ENCODE measurements at places on chromosomes 5 and 9.

DNA sequence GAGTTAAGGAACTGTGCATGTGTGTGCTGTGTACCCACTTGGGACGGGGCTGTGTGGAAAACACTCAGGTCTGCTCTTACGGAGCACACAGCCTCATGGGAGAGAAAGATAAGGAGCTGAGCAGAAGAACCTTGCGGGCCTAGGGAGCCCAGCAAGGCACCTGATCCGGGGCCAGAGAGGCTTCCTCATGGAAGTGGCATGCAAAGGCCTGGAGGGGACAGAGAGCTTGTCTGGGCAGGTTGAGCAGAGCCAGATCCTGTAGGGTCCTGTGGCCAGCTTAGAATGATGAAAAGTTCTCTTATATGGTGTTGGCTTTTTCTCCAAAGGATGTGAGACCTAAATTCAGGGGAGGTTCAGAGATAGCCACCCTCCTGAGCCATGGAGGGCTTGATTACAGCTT, 45.2 kb downstream of the NEK6 start:
- DNase-seq, result no peak

DNA sequence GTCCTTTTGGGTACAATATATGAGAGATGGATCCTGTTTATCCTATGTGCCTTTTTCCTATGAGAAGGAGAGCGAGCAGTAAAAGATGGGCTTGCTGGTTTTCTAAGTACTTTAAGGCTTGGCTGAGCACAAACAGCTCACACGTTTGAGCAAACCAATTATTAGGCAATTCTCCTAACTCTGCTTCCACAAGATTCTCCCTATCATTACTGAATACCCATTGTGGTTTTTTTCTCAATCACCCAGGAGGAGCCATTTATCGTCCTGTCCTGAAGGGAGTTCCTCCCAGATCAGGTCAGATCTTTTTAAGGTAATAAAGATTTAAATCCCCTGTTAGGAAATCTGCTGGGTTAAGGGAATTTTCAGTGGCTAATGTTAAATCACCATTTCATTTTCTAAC, 19.4 kb upstream of the C1QTNF3 start:
- DNase-seq, result no peak

GRCh38 chr9:107237873-107238272, 45.2 kb upstream of the RAD23B start:
- DNase-seq, result no peak

DNA sequence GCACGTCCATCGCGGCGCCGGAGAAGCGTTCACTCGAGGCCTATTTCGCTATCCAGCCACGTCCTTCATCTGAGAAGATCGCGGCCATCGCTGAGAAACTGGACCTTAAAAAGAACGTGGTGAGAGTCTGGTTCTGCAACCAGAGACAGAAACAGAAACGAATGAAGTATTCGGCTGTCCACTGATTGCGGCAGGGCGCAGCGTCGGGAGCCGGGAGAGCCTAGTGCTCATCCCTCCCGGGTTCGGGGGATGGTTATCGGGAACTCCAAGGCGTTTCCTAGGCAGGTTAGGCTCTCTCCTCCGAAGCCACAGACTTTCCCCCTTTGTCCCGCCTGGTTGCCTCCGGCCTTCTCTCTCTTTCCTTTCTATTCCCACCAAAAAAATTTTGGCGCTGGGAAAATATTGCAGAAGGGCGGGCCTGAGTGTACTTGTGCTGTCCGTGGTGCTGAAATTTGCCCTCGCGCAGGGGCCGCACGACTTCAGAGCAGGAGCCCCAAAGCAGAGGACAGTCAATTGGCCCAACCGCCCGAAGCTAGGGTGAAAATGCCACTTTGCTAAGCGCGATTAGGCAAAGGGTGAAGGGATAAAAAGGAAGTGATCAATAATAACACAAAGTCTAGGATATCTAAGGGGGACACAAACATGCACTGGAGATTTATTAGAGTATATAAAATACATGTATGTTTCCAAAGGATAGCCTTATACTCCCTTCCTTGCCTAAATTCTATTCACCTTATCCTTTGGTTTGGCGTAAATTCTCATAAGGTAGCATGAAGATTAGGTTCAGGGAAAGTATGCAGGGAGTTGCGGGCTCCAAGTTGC, 1.8 kb downstream of the POU4F3 start:
- no peak for DNase-seq

DNA sequence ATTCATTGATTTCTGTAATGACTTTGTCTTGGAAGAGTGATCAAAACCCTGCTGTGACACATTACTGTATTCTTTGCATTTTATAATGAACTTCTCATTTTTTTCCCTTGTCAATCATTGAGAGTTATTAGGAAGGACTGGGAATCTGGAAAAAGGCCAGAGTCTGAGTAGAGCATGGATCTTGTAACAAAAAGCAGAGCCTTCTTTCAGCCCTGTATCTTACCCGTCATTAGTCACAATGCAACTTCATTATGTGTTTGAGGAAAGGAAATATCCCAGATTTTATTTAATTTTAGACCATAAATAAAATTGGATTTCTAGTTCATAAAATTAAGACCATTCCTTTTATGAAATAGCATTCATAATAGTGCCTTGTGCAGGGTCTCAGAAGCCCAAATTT, 131.4 kb downstream of the ARHGEF28 start:
- DNase-seq, result no peak

DNA sequence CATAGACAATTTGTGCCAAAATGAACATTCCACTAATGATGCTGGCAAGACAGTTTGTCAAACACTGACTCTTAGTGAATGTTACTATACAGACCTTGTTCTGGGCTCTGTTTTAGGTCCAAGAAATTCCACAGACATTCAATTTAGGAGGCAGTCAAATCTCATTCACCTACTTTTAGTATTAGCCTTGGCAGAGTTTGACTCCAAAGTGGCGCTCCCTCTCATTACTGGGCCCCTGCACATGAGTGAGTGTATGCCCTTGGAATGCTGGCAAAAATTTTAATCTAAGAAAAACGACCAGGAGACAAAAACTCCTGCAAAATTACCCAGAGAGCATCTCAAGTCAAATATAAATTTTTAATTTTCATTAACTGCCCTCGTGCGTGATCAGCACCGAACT, 94.9 kb upstream of the SLC27A6 start:
- DNase-seq, result no peak

DNA sequence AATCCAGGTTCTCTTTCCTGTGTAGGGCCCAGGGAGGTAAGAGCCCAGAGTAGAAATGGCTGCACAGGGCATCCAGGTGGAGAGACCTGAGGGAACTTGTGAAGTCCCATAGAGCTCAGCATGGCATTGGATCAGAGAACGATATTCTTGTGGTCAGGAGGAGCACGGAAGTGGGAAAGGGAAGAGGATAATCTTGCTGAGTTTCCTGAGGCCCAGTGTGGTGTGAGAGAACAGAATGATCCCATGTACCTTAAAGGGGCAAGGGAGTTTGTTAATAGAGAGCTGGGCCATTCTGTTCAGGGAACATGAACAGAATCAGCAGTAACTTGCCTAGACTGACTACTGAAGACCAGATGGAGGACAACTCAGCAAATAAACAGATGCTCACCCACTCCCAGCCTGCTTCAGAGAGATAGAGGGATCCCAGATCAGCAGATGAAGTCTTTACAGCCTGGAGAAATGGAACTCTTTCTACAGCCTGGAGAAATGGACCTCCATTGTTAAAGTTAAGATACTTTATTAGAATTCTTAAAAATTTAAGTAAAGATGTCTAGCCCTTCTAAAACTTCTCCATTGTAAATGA, 119.7 kb upstream of the ELL2 start:
- no peak for DNase-seq

- DNase-seq, result no peak
These were observed 7.1 kb downstream of the KIF20A start for GRCh38 chr5:138186002-138186447.

DNA sequence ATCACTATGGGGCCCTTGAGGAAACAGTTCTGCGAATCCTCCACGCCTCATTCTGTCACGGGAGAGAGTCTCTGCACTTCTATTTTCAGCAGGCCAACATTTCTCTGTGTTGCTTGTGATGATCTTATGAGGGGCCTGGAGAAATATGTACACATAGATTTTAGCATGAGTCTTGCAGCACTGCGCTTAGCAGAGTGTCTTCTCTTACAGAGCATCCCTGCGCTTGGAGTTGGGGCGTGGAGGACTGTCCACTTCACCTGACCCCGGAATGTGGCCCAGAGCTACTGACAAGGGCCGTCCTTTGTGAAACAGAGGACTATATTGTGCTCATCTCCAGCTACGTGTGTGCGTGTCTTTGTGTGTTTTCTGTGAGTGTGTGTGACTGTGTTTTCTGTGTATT, 428.2 kb upstream of the IRX4 start:
- no peak for DNase-seq

- no peak for DNase-seq
These were observed 29.2 kb downstream of the UGCG start for GRCh38 chr9:111925784-111926183.

DNA sequence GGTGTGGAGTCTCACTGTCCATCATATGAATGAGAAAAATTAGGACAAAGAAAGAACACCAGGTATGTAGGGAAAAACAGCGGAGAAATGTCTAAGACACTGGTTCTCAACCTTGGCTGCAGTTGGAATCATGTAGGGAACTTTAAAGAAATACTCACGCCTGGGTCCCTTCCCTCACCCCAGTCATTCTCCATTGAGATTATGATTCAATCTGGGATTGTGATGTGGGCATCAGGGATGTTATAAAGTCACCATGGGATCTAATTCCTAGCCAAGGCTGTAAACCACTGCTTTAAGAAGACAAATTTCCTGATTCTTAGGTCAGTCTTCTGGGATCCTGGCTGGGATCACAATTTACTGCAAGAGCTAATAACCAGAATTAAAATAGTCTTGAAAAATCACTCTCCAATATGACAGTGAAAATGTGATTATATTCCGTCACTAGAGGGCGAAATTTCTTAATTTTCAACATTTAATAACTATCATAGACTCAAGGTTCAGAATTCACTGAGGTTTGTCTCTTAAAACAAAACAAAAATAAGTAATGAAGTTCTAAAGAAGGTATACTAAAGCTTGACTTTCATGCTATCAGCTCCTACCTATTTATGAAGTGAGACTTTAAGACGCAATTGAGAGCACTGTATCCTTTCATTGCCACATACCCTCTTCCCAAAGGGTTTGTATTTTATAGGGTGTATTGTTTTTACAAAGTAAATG, 60.5 kb downstream of the GLDC start:
- DNase-seq, result no peak

DNA sequence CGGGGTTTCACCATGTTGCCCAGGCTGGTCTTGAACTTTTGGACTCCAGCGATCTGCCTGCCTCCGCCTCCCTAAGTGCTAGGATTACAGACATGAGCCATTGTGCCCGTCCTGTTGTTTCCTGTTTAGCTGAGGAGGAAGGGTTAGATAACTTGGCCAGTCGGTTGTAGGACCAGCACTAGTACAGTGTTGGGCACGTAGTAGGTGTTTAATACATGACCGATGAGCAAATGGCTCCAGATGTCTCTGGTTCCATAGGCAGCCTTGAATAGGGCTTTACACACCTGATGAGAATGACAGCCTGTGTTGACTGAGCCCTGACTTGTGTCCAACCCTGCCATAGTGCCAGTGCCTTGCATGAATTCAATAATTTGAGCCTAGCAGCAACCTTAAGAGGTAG, 1.8 kb downstream of the EHMT1 start:
- no peak for DNase-seq

DNA sequence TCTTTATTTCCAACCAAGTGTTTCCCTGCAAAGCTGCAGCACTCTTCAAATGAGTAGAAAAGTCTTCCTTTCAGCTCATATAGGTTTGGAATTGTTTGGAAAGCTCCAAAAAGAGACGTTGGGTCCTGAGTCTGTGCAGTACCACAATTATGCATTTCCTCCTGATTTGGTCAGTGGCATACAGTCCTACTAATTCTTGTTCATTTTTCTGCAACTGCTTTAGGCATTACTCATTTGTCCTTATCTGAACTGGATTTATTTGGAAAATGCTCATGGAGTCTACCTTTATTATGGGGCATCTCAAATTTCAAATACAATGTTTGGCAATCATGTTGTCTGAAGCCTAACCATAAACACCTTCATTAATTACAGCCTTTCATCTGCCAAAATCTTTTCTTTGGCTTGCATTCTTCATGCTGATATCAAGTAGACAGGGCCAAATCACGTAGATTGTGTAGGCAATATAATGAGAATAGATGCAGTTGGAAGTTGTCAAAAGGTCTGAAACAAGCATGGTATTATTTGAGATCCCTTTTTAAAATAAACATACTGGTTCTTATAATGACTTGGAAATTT, 232.8 kb downstream of the TLE1 start:
- DNase-seq, result no peak

DNA sequence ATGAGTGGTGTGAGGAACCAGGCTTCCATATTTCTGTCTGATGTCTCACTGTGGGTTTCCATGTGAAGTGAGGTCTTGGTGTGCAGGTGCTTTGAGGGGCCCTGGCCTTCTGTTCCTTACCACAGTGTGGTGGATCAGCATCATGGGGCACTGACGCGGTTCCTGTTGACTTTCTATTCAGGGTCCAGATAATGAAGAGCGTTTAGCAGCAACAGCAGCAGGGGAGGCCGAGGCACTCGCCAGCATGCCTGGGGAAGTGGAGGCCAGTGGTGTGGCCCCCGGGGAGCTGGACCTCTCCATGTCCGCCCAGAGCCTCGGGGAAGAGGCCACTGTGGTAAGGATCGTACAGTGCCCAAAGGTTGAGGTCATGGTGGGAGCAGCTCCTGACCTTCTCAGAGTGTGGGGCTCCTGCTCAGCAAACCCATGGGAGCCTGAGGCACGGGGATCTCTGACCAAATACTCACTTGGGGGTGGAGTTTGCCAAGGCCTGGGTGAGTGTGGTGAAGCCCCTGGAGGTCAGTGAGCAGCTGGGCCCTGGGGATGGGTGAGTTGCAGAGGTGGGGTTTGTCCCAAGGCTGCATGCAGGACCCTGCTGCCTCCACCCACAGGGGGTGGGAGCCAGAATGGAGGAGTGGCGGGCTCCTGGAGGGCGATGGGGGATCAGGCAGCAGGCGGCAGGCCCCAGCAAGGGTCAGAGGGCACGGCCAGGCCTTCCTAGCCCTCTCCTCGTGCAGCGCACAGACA, 61.2 kb downstream of the COL15A1 start:
- DNase-seq, result no peak

DNA sequence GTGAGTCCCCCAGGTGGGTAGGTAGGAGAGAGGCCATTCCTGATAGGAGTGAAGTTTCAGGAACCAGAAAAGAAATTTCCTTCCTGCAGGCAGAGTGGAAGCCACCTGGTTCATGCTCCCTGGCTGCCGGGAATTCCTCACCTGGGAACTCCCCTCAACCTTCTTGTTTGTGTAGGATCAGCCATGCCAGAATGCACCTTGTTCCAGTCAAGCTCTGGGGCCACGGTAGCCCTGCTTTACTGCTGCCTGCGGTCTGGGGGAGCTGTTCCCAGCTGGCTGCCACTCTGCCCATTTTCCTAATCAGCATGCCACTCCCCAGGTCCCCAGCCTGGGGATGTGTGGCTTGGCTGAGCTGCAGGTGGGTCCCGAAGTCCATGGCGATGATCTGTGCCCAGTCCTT, 18.7 kb upstream of the B4GALT1 start:
- no peak for DNase-seq

DNA sequence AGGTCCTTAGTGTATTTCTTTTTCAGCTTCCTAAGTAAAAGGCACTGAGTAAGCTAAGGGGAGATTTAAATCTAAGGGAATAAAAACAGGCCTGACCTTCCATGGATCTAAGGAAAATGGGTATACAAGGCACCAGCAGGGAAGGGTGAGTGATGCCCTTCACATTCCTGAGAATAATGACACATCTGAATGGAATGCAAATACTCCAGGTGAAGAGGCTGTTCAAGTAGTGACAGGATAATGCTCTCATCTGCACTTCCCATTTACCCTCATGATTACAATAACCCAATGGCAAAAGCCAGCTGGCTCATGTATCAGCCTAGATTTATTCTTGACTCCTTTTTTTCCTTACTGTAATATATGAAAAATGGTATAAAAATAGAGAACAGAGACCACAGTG, 216.2 kb upstream of the ACTBL2 start:
- no peak for DNase-seq

All from stimulated activated CD8-positive, alpha-beta memory T cell treated with anti-CD3 and anti-CD28 coated beads, Interleukin-12 subunit alpha, Interleukin-12 subunit beta, amount 100 ng/mL, for 1 hour (primary cell).